ENCODE measurements at places on chromosomes 11 and 22.

GRCh38 chr11:6320411-6321155 lies at the start of gene CAVIN3:
Gene CAVIN3 (minus strand): TSS chr11:6320501. CDS start chr11:6320476, 25 bp downstream.
- peak; percentile 87 for DNase-seq

- DNase-seq: no peak
Measured at GRCh38 chr11:16873289-16873688, 134.8 kb downstream of the C11orf58 start.

DNA sequence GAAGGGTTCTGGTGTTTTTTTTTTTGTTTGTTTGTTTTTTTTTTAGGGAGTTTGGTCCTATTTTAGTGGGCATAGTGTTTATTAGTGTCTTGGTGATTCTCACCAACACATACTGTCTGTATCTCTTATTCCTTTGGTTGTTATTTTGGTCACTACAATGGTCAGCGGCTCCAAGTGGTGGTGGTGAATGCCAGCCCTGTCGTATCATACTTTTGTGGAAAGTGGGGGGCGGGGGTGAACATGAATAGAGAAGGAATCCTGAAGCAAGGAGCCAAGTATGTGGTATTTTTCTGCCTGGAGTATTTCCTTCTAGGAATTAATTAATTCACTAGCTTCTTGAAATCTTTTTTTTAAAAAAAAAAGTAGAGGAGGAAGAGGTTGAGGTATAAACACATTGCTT lies 79.6 kb downstream of the GRK3 start:
- no peak for DNase-seq

GRCh38 chr11:126212089-126212660 lies 593 bp downstream of the FAM118B start:
- no peak for DNase-seq

DNA sequence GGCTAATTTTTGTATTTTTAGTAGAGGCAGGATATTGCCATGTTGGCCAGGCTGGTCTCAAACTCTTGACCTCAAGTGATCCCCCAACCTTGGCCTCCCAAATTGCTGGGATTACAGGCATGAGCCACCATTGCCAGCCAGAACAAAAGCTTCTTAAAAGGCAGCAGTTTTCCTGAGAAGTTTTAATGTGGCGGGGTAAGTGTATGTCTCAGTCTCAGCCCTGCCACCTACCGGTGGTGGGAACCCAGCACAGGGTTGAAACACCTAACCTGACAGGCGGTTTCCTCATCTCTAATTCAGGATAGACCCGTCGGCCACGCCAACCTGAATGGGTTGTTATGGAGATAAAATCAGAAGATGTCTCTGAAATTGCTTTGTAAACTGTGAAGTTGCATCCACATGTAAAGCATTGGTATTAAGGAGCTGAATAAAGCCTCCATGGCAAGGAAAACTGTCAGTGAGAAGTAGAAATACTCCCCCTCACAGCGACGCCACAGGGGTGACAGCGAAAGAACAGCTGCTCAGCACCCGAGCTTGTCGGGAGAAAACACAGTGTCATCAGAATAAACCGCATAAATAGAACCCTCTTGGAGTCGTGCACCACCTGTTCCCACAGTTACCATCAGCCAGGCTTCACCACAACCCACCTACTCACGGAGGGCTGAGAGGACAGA lies 165.9 kb upstream of the NCAM1 start:
- peak; percentile 41 for DNase-seq

DNA sequence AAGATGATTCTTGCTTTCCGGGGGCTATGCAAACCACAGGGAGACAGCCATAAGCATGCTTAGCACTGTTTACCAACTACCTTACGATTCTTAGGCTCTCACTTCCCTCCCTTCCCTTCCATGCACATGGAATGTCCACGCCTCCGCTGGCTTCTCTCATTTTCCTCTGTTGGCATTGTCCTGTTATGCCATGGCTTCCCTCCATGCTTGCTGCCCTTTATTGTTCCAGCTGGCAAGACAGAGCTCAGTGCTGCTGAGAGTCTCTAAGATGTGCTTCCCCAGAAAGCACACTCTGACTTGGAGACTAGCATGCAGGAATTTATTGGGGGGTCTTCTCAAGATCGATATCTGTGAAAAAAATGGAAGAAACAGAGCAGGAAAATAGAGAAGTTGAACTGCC lies 379.2 kb downstream of the NELL1 start:
- no peak for DNase-seq

DNA sequence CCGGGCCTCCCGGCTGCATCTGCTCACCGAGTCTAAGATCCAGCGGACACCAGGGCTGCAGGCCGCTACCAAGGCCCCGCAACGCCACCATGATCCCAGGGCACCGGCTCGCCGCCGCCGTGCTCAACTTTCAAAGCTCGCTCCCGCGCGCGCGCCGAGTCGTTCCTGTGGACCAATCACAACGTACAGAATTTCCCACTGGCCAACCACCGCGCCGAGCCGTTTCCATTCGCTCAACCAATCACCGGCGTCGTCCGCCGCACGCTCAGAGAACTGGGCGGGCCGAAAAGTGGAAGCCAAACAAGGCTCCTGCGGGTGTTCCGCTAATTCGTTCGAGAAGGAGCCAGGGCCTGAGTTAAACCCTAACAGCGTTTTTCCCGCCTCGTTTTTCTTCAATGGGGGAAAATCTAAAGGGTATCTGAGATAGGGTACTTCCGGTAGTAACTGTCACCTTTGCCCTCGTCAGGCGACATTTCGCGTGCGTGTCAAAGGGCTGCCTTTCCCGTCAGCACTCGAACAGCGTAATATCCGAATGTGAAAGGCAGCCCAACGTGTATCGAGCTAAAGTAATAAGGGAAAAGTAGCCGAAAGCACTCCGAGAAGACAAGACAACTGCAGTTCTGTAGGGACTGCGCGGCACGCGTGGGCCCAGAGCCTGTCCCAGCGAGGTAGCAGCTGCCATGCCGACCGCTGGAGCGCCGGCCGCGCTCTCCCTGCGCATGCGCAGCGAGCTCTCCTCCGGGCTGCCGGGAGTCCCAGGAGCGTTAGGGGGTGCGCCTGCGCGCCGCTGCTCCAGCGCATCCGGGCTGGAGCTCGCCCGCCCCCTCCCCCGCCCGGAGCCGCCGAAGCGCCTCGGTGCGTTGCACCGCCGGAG lies at the start of the genes NCAPD3 and VPS26B:
NCAPD3 (minus strand) TSS at position 132 of the 874 bp plus-strand sequence; CDS start at position 91, 41 bp downstream.
VPS26B (plus strand) TSS at position 836 of the 874 bp plus-strand sequence. CDS start 452 bp downstream, outside the sequence.
- peak; percentile 93 for DNase-seq

- no peak for DNase-seq
Measured at GRCh38 chr11:22461626-22462025, 123.4 kb downstream of the SLC17A6 start.

- peak; percentile 33 for DNase-seq
Measured at GRCh38 chr11:110984147-110984546, 261.4 kb upstream of the POU2AF2 start.

- DNase-seq: no peak
Measured at GRCh38 chr11:122756417-122756816, 81.9 kb upstream of the CRTAM start.

DNA sequence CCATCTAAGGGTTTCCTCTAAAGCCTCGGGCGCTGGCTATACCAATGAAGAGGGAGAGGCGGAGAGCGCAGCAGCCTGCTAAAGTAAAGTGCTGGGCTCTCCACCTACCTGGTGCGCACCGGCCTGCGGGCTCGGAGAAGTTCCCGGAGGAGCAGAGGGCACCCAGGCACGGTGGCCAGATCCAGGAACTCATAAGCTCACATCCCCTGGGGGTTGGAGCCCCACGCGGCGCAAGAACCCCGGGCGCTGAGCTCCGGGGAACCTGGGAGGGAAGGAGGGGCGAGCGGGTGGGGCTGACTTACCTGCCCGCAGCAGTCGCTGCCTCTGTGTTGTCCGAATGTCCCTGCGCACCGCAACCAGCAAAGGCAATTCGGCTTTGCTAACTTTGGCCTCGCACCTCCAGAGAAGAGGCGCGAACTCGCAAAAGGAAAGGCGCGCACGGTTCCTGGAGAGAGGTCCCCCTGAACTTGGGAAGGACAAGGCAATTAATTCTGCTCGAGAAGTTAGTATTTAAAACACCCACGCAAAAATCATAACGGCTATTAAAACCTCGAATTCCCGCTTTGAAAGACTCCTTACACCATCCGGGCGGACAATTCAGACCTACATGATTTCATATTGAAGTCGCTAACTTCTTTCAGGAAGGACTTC lies 127.6 kb upstream of the C11orf58 start:
- DNase-seq: no peak

GRCh38 chr22:40499209-40499623 lies 128.8 kb downstream of the SGSM3 start:
- peak; percentile 83 for DNase-seq

- no peak for DNase-seq
Measured at GRCh38 chr11:104049116-104049515, 12.7 kb downstream of the DDI1 start.

DNA sequence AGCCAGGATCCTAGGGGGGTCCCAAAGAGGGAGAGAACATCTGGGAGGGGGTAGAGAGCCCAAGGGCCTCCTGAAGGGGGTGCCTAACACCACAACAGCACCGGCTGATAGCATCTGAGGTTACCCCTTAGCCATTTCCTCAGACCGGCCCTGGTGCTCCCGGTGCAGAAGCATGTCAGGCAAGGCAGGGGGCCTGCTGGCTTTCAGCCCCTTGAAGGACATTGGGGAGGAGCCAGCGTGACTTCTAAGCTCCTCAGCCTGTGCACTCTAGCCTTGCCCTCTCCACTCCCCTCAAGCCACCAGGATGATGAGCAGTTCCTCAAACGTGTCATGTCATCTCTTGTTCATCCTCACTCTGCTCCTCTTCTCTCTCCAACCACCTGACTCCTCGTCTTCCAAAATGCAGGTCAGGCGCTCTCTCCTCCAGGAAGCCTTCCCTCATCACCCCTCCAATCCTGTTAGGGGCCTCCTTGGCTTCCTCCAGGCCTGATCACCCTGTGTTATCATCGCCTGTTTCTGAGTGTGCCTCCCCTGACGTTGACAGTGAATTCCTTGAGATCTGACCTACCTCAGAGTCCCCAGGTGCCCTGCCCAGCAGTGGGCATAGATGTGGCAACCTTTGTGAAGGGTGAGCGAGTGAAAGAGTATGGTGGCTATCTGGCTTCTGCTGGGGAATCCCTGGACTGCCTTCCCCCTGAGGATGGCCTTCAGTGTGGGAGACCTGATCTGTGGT lies 6.1 kb downstream of the P2RY2 start:
- DNase-seq: no peak

DNA sequence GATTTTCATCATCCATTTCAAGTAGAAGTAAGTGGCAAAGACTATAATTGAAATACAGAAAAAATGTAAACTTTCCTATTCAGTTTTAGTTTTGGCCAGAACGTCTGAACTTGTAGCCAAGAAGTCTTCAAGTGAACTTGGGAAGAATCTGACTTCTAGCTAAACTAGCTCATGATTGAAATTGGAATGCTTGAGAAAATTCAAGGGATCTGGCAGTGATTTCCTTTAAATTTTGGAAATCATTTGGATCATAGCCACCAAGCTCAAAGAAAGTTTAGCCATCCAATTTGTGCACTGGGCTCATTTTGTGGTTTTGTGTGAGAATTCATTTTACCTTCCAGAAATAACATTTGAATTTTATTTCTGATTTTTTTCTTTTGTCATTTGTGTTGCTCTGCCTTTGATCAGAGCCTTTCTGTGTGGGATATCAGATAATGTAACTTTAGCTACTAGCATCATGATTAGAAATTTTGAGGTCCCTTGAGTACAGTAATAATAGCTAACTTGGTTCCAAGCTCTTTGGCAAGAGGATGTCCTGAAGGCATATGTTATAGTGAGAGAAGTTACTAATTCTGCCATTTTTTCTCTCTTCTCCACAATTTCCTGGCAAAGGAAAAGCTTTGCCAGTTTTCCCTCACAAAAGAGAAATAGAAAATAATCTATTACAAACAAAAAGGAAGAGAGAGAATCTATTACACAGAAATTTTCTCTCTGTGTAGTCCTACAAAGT lies 2123.7 kb upstream of the RAG2 start:
- DNase-seq: no peak

DNA sequence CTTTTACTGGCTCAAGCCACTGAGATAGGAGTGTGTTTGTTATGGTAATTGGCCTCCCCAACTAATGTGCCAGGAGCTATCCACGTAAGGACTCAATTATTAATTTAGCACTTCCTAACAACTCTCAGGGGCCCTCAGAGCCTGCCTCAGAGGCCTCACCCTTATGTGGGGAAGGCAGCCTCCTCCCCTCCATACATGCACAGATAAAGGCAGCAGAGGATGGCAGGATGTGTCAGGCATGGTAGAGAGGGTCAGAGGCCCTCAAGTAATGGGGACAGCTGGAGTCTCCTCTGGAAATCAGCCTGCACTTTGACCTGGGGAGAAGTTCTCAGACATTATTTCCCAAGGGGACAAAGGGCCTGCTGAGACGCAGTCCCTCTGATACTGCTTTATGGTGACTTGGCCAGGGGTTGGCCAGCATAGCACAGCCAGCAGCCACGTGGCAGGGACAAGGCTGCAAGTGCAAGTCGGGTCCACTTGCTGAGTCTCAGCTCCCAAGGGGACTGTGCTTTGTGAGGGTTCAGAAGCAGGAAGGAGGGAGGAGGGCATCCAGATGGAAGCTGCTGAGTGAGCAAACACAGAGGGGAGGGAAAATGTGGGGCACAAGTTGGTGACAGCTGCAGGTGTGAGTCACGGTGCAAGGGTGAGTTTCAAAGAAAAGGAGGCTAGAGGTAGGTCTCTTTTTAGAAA lies 17.0 kb downstream of the MOGAT2 start:
- peak; percentile 33 for DNase-seq

DNA sequence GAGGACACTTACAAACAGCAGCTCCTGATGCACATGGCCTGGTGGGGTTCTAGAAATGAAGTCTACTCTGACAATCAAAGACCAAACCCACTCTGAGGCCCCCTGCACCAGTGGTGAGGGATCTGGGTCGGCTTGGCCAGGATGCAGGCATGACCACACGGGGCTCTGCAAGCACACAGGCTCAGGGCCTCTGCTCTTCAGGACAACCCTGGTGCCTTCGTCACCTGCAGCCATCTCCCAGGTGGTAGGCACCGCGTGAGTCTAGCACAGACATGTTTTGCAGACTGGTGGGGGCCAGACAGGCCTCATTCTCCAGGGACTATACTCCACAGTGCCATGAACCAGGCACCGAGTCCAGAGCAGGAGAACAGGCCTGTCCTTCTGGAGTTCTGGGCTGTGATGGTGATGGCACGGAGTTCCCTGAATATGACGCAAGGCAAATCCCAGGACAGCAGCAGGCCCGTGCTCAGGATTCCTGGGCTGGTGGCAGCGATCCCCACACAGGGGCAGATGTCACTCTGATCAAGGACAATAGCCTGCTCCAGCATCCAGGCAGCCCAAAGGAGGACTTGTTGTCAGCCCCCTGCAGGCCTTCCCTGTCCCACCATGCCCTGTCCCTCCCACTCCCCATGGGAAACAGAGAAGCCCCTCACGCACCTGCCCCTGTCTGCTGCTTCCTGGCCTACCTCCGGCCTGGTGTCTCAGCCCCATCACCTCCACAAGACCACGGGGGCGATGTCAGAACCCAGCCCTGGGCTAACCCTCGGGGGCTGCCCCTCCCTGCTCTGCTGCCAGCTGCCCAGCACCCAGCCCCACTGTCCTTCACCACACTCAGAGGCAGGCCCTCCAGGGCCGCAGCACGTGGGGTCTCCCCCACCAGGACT lies 36.1 kb downstream of the GNB1L start:
- DNase-seq: no peak

- no peak for DNase-seq
Measured at GRCh38 chr11:134521452-134522289, 109.6 kb upstream of the B3GAT1 start.

- no peak for DNase-seq
Measured at GRCh38 chr11:128503245-128503991, 83.9 kb downstream of the ETS1 start.

GRCh38 chr11:1822648-1823375 lies 12.0 kb upstream of the SYT8 start:
- no peak for DNase-seq

- no peak for DNase-seq
Measured at GRCh38 chr22:31126128-31126868, 3.5 kb downstream of the INPP5J start.
